T-helper 1 cell (primary cell): ENCODE measurements at places on chromosomes 13 and 19.

DNA sequence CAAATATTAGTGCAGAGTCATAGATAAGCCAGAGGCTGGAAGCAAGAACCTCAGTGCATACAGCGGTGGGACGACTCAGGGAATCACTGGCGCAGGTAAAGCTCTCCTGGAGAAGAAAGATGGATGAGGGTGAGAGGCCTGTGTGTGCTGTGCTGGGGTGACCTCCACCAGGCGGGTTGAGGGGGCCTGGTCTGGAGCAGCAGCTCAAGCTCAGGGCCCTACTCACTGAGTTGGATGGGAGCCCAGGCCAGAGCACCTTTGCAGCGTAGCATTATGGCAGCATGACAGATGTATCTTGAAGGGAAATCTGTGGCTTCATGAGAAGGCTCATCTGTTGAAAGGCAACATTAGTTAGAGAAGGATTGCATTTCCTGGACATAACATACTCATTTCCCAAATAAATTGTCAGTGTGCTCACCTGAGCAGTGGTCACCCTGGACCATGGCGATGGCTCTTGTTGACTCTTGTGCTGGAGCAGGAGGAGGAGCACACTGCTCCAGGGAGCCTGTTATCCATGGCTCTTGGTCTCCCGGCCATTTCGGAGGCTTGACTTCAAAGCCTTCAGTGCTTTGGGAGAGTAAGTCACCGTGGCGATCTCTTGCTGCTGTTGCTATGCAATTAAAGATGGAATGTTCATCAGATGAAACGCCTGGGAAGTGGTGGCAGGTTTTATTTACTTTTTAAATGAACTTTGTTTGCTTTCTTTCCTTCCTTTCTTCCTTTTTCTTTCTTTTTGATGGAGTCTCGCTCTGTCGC is 25.0 kb downstream of the HNRNPM start:
- no peak for DNase-seq

GRCh38 chr13:79678100-79678499 is 197.1 kb downstream of the NDFIP2 start:
- DNase-seq, result no peak

- DNase-seq, result no peak
These were observed 299.0 kb downstream of the ITGBL1 start for GRCh38 chr13:101751488-101751887.

GRCh38 chr19:24069905-24070657 is 16.9 kb upstream of the ZNF254 start:
- DNase-seq, result no peak

DNA sequence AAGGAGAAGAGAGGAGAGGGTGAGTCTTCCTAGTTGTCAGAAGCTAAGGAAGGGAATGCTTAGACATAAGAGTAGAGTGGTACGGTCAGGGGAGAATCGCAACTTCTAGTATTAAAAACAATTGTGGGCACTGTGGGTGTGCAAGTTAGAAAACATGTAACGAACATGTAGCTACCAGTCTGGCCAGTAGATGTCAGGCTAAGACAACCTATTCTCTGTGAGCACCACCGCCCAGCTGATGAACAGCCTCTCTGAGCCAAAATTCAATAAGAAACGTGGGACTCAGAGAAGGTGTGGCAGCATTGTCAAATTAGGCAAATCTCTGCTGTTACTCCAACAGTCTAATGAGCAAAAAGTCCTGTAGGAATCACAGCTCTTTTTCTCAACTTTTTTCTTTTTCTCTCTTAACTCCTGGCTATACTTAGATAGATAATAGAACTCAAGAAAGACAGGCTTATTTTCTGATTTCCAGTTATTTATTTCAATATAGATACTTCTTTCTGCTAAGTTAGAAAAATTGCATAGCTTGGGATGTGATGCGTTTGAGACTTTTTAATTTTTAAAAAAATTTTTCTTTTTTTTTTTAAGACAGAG is 186.2 kb downstream of the USP12 start:
- peak; percentile 56 for DNase-seq

- DNase-seq, result no peak
These were observed 679 bp downstream of the ZNF471 start for GRCh38 chr19:56508290-56508778.

- no peak for DNase-seq
These were observed 38.1 kb downstream of the RUBCNL start for GRCh38 chr13:46348961-46349360.
